Motor neuron (in vitro differentiated cells): ENCODE measurements at places on chromosomes 1 and 21. TPM values are rescaled to one million over a fixed set of nuclear protein-coding genes. Genes with fewer than 3 reads are reported as not detected.

The CFHR4 gene
- 0.76 TPM in 1 of 2 replicates, not detected in the other for total RNA-seq

The KIF26B gene
- total RNA-seq: 12.0 and 14.6 TPM in 2 replicates

The FLG2 gene
- 0.09 and 0.10 TPM in 2 replicates for total RNA-seq

The LAPTM5 gene
- total RNA-seq: 0.33 and 0.63 TPM in 2 replicates

The DISP3 gene
- total RNA-seq: 3.4 and 5.1 TPM in 2 replicates

The AMPD2 gene
- 61.7 and 81.0 TPM in 2 replicates for total RNA-seq

The PCSK9 gene
- 1.7 and 2.1 TPM in 2 replicates for total RNA-seq

The LMX1A gene
- total RNA-seq: 0.14 and 0.16 TPM in 2 replicates

The IQCC gene
- total RNA-seq: 5.2 and 6.3 TPM in 2 replicates

The NOS1AP gene
- total RNA-seq: 7.0 and 7.6 TPM in 2 replicates

The SMIM1 gene
- total RNA-seq: 1.4 and 4.2 TPM in 2 replicates

The PDZK1IP1 gene
- total RNA-seq: 1.0 TPM in 1 of 2 replicates, not detected in the other

The RGS1 gene
- 0.50 and 0.52 TPM in 2 replicates for total RNA-seq

The ZNF695 gene
- 12.5 and 12.6 TPM in 2 replicates for total RNA-seq

The S100A2 gene
- total RNA-seq: 1.0 TPM in 1 of 2 replicates, not detected in the other

The RHBG gene
- 1.2 TPM in 1 of 2 replicates, not detected in the other for total RNA-seq
